Epithelial cell of umbilical artery (primary cell): ENCODE measurements at places on chromosomes 2 and 18. TPM values are rescaled to one million over a fixed set of nuclear protein-coding genes. Genes with fewer than 3 reads are reported as not detected.

KCNF1 gene
- 2.3 TPM in 1 of 2 replicates, not detected in the other for total RNA-seq

ELP2 gene
- total RNA-seq, result 76.7 and 81.2 TPM in 2 replicates

CHST9 gene
- not detected in 2 replicates for total RNA-seq

RGPD3 gene
- total RNA-seq, result 0.30 and 0.32 TPM in 2 replicates

IL36B gene
- total RNA-seq, result not detected in 2 replicates

ALK gene
- total RNA-seq, result not detected in 2 replicates

LRRC30 gene
- total RNA-seq, result not detected in 2 replicates

RHOB gene
- 850 and 995 TPM in 2 replicates for total RNA-seq

CYP26B1 gene
- total RNA-seq, result under 0.01 and 0.32 TPM in 2 replicates

TRIB2 gene
- total RNA-seq, result 8.2 and 12.7 TPM in 2 replicates

SNORC gene
- under 0.01 and 0.46 TPM in 2 replicates for total RNA-seq

WDR75 gene
- total RNA-seq, result 53.6 and 72.6 TPM in 2 replicates

DNAJC5G gene
- not detected in 2 replicates for total RNA-seq

AKAIN1 gene
- total RNA-seq, result not detected in 2 replicates

ZSWIM2 gene
- total RNA-seq, result not detected in 2 replicates

PROM2 gene
- total RNA-seq, result 0.30 and 0.65 TPM in 2 replicates

MRPS5 gene
- total RNA-seq, result 59.1 and 67.8 TPM in 2 replicates

GRHL1 gene
- 1.1 and 1.3 TPM in 2 replicates for total RNA-seq

TMEM198 gene
- total RNA-seq, result not detected in 2 replicates

SLC4A3 gene
- under 0.01 TPM in 1 of 2 replicates, not detected in the other for total RNA-seq

MYO1B gene
- total RNA-seq, result 48.5 and 61.7 TPM in 2 replicates

TMEM182 gene
- under 0.01 and 0.61 TPM in 2 replicates for total RNA-seq

DOCK10 gene
- total RNA-seq, result 13.7 and 22.4 TPM in 2 replicates

SPDYA gene
- total RNA-seq, result 0.32 and 0.61 TPM in 2 replicates

MBP gene
- total RNA-seq, result 0.30 and 0.32 TPM in 2 replicates

SOCS6 gene
- total RNA-seq, result 19.2 and 24.6 TPM in 2 replicates

IL1F10 gene
- not detected in 2 replicates for total RNA-seq

REG3G gene
- not detected in 2 replicates for total RNA-seq

CD28 gene
- not detected in 2 replicates for total RNA-seq

VWA3B gene
- not detected in 2 replicates for total RNA-seq

BOD1L2 gene
- not detected in 2 replicates for total RNA-seq

SERPINB10 gene
- total RNA-seq, result 0.32 TPM in 1 of 2 replicates, not detected in the other

ESCO1 gene
- total RNA-seq, result 12.3 and 16.9 TPM in 2 replicates

DAW1 gene
- 13.1 and 17.5 TPM in 2 replicates for total RNA-seq

CXCR1 gene
- not detected in 2 replicates for total RNA-seq

NAT8 gene
- not detected in 2 replicates for total RNA-seq

VIT gene
- total RNA-seq, result 0.76 and 1.3 TPM in 2 replicates

RESP18 gene
- total RNA-seq, result not detected in 2 replicates
